ENCODE measurements at places on chromosomes 6 and 20.

- DNase-seq = no peak
These were observed 136.4 kb downstream of the GPR63 start for GRCh38 chr6:96700915-96701314.

DNA sequence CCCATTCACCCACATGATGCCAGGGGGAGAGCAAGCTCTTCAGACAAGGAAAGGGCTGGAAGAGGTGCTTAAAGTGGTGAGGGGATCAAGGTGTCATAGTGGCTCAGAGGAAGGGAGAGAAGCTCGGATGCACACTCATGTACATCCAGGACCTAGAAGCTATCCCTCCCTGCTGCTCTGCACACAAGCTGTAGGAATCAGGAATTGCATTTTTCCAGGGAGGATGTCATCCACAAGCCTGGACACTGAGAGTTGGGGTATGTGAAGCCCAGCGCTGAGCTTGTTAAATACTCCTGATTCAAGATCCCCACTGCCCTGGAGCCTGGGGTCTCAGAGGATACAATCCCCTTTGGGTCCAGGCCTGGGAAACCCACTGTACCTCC, 85.8 kb upstream of the CCDC167 start:
- no peak for DNase-seq

- no peak for DNase-seq
These were observed 2.2 kb upstream of the STXBP5 start for GRCh38 chr6:147201885-147202515.

DNA sequence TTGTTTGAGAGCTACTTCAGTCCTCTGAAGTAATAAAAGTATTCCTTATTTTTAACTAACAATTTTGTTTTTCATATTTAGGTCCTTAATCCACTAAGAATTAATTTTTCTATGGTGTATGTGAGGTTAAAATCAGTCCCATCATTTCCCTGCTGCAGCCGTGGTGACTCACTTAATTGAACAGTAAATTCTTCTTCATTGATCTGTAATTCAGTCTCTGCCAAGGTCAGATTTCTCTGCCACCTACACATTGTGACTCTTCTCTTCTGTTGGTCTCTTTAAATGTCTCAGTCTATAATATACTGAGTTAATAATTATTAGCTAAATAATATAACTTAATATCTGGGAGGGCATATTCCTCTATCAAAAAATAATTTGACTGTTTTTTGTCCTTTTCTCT, 262.3 kb downstream of the UTRN start:
- no peak for DNase-seq

- DNase-seq = no peak
These were observed 72.5 kb downstream of the MAN1A1 start for GRCh38 chr6:119277052-119277451.

- DNase-seq = no peak
These were observed 67.4 kb upstream of the ARHGAP18 start for GRCh38 chr6:129777371-129777770.

DNA sequence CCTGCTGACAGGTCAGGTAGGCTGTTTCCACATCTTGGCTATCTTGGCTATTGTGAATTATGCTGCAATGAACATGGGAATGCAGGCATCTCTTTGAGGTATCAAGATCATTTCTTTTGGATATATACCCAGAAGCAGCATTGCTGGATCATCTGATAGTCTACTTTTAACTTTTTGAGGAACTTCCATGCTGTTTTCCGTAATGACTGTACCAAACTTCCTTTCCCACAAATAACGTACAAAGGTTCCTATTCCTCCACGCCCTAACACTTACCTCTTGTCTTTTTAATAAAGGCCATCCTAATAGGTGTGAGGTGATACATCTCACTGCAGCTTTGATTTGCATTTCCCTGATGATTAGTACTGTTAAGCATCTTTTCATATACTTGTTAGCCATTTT, 338.7 kb upstream of the RUNX2 start:
- DNase-seq = no peak

- no peak for DNase-seq
These were observed 83.6 kb upstream of the CCDC167 start for GRCh38 chr6:37583261-37583660.

DNA sequence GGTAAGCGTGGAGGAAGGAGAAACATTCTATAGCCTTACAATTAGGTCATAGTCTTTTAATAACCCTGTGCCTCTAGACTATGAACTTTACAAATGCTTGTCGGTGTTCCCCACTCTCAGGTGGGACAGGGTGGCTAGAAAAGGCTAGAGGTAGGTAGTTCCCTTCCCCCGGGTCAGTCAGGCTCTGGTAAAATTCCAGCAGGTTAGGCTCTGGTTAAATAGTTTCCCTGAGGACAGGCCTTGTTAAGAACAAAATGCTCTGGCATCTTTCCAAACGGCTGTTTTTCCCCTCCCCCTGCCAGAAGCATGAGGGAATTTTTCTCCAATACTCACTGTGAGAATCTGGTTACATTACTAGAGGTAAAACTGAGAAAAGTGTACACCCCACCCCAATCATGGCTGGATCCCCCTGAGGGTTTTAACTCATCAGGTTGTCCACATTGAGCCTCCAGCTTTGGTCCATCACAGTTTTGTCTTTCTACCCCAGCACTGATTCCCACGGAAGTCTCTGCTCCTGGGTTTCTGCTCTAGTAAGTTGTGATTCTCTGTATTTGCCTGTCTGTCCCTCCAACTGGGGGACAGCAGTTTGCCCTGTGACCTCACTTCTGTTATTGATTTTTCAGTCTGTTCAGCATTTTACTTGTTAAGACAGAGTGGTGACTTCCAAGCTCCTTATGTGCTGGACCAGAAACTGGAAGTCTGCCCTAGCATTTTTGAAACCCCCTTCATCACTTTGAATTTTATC, 84.7 kb upstream of the ADGRF1 start:
- DNase-seq = no peak

DNA sequence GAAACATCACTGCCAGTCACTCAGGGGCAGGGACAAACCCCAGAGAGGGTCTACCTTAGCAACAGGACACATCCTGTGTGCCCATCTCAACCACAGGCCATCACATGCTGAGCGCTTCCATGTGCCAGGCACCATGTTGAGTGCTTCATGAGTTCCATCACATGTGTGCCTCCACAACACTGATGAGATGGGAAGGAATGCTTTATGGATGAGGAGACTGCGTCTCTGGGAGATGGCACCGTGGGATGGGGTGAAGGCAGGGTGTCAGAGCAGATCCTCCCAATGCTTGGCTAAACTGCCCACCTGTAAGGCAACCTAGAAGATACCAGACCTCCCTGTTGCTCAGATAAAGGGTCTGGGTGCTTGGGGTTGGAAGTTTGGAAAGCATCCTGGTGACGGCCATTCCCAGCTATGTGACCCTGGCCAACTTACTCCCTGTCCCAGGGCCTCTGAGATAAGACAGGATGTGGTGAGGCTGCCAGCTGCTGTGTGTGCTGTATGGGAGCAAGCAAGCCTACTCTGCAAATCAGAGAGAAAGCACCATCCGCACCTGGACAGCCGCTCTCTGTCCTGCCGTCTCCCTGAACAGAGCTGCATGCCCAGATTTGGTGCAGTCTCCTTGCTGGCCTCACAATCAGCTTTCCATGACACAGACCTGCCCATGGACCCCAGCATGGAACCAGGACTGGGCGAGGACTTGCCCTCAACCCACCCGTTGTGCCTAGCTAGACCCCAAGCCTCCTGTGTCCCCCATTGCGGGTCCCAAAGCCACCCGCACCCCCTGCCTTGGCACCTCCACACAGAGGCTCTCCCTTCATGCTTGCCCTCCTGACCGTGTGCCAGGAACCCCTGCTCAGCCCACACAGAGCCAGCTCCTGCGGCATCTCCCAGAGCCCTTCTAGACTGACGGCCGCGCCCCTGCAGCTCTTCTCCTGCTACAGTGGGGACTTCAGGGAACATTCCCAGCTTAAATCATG, 143.7 kb downstream of the SYNDIG1 start:
- DNase-seq = no peak

- DNase-seq = no peak
These were observed 228.9 kb upstream of the JAG1 start for GRCh38 chr20:10902576-10903282.

GRCh38 chr6:97947841-97948240, 664.8 kb upstream of the MMS22L start:
- DNase-seq = peak; percentile 0

All from HFF-Myc (cell line).